Esophagus squamous epithelium (tissue), 5 donors: ENCODE measurements at places on chromosomes 12 and 14. TPM values are rescaled to one million over a fixed set of nuclear protein-coding genes. Genes with fewer than 3 reads are reported as not detected.

The CACNB3 gene
- 13.7 TPM for total RNA-seq

The RNF212B gene
- not detected for total RNA-seq

The CYP46A1 gene
- total RNA-seq, result not detected

The SPTB gene
- total RNA-seq, result 0.35 TPM

The RPGRIP1 gene
- total RNA-seq, result not detected

The OR6C1 gene
- not detected for total RNA-seq

DNA sequence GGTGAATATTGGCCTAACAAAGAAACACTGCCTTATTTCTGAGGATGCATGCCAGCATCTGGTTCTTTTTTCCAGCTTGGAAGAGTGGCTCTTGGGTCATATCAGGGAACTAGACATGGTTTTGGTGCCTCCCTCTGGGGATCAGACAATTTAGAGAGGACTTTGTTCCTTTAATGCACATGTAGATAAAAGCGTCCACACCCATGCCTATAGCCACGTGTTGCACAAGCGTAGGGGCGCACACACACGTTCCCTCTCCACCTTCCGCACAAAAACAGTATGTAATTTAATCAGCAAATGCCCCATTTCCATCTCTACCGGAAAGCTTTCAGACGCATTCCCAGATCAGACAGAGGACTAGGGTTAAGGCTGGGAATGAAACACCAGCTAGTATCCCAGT, 61.7 kb upstream of the RIC8B start:
- H3K4me3 ChIP-seq, result no peak overlapping the region
- H3K4me1 ChIP-seq, result no peaks in the 10 kb centered on the region
- no peak for DNase-seq
- H3K27ac ChIP-seq, result no peak overlapping the region
- H3K36me3 ChIP-seq, result no peaks in the 10 kb centered on the region
- H3K27me3 ChIP-seq, result peaks cover 43% of the 10 kb centered on the region

DNA sequence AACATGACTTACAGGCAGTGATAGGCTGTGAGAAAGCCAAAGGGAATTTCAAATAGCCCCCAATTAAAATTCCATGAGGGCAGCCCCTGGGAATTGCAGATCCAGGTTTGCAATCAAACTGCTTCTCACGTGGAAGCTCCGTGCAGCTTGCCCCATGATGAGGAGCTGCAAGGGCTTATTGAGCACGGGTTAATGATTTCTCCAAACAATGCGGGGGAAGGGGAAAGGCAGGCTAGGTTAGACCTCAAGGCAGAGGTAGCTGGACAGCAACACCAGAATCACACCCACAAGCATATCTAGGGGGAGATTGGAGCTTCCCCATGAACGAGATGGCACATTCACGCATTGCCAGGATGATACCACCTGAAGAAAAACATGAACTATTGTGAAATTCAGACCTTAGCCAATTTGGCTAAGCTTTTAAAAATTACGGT, 5.0 kb upstream of the DUSP6 start:
- DNase-seq, result no peak
- peaks cover 43% of the 10 kb centered on the region for H3K4me1 ChIP-seq
- no peaks in the 10 kb centered on the region for H3K27me3 ChIP-seq
- H3K4me3 ChIP-seq, result no peak overlapping the region
- no peaks in the 10 kb centered on the region for H3K36me3 ChIP-seq
- no peak overlapping the region for H3K27ac ChIP-seq

DNA sequence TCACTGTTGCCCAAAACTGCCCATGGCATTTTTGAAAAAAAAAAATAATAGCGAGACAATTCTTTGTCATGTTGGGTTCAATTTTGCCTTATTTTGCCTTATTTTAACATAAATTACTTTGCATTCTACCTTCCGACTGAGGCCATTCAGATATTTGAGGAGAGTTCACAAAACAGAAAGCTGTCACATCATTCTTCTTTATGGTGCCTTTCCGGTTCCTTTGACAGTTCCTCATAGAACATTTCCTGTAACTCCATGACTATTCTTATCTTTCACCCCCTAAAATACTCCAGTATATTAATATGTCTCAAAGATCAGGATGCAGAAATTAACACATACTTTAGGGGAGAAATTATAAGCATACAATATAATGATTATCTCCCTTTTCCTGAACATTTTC, 476.7 kb downstream of the NOVA1 start:
- no peak overlapping the region for H3K27ac ChIP-seq
- DNase-seq, result no peak
- no peaks in the 10 kb centered on the region for H3K36me3 ChIP-seq

DNA sequence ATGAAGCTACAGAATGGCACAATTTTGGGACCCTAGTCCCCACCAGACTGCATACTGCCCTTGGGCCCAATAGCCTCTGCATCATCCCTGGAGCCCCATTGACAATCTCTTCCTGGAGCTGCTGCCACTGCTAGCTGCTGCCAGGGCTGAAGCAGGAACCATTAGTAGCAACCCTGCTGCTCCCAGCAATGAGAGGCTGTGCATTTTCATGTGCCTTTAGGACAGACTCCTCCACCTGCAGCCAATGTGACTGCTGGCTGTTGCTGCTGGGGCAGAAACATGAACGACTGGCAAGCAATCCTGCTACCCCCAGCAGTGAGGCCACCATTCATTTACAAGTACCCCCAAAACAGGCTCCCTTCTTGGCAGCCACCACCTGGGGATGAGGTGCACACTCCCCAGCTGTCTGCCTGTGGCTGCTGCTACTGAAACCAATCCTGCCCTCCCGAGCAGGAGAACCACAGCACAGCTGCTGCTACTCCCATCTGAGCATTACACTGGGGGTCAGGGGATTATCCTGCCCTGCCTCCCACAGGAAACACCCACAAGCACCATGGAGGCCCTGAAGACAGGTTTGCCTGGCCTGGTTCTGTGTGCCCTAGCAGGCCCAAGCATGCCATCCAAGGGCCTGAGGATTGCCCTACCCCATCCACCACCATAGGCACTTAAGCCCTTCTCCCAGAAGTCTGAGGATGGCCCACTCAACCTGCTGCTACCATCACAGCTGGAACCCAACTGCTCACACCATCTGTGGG, 181.0 kb downstream of the MYRFL start:
- no peak for DNase-seq
- no peak overlapping the region for H3K27ac ChIP-seq
- H3K36me3 ChIP-seq, result no peaks in the 10 kb centered on the region
- H3K27me3 ChIP-seq, result no peaks in the 10 kb centered on the region
- H3K4me3 ChIP-seq, result no peak overlapping the region

DNA sequence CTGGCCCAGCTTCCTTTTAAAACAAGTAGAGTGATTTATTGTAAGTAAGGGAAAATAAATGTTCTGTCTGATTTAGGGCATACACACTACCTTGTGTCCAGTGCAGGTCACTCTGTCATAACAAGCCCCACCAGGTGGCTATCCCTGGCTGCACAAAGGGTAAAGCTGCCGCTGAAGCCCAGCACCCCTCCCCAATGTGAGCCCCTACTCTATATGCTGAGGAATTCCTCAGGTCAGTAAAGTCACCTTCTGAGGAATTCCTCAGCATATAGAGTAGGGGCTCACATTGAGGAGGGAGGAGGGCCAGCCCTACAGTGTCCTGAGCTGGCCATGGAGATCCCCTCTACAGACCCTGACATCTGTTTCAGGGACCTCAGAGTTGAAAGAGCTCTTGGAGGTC, 67.2 kb downstream of the TBC1D30 start:
- H3K27me3 ChIP-seq, result no peaks in the 10 kb centered on the region
- no peak for DNase-seq
- H3K4me3 ChIP-seq, result no peak overlapping the region

DNA sequence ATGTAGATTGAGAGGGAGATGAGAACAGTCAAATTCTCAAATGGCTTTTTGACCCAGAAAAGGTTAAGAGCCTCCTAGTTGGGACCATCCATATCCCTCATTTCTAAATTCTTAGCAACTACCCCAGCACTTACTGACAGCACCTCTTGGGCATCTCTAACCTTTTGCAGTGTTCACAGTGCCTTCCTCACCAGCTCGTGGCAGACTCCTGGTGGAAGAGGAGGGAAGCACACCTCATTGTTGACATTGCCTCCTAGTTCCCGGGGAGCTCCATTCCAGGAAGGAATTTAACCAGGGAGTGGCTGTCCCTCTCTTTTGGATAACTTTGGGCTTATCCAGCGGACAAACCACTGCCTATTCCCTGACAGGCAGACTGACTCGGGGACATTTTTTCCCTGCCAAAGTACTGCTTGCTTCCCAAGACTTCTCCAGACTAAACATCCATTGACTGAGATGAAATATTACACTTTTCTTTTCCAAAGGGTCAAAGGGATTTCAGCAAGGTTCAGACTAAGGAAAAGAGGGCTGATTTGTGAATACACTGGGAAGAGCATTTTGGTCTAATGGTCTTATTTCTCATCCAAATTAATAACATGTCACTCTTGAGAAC, 9.0 kb upstream of the OR6J1 start:
- DNase-seq, result no peak
- no peak overlapping the region for H3K4me3 ChIP-seq
- no peaks in the 10 kb centered on the region for H3K27me3 ChIP-seq

- no peak for DNase-seq
- H3K36me3 ChIP-seq, result no peaks in the 10 kb centered on the region
- H3K27ac ChIP-seq, result peak overlapping the region; percentile 70
These were observed 256.7 kb upstream of the PLEKHG7 start for GRCh38 chr12:92446083-92446460.

- no peak overlapping the region for H3K4me3 ChIP-seq
- no peaks in the 10 kb centered on the region for H3K4me1 ChIP-seq
- no peaks in the 10 kb centered on the region for H3K27me3 ChIP-seq
- no peak for DNase-seq
- H3K36me3 ChIP-seq, result no peaks in the 10 kb centered on the region
- H3K27ac ChIP-seq, result no peak overlapping the region
These were observed 245.9 kb downstream of the CACNA1C start for GRCh38 chr12:2298556-2299200.

- no peak for DNase-seq
- H3K4me1 ChIP-seq, result peaks cover 11% of the 10 kb centered on the region
- H3K27me3 ChIP-seq, result no peaks in the 10 kb centered on the region
- H3K27ac ChIP-seq, result no peak overlapping the region
These were observed 73.2 kb downstream of the HSD17B6 start for GRCh38 chr12:56836317-56836716.

- no peak overlapping the region for H3K27ac ChIP-seq
- no peak for DNase-seq
- no peaks in the 10 kb centered on the region for H3K36me3 ChIP-seq
- H3K4me1 ChIP-seq, result peaks cover 6% of the 10 kb centered on the region
- H3K27me3 ChIP-seq, result peaks cover 5% of the 10 kb centered on the region
- H3K4me3 ChIP-seq, result no peak overlapping the region
These were observed 355.5 kb downstream of the DPF3 start for GRCh38 chr14:72538387-72538786.

GRCh38 chr14:61876362-61877034, 114.3 kb downstream of the SNAPC1 start:
- H3K36me3 ChIP-seq, result no peaks in the 10 kb centered on the region
- H3K27me3 ChIP-seq, result peaks cover 51% of the 10 kb centered on the region
- H3K27ac ChIP-seq, result no peak overlapping the region
- H3K4me3 ChIP-seq, result no peak overlapping the region
- H3K4me1 ChIP-seq, result no peaks in the 10 kb centered on the region
- DNase-seq, result no peak

DNA sequence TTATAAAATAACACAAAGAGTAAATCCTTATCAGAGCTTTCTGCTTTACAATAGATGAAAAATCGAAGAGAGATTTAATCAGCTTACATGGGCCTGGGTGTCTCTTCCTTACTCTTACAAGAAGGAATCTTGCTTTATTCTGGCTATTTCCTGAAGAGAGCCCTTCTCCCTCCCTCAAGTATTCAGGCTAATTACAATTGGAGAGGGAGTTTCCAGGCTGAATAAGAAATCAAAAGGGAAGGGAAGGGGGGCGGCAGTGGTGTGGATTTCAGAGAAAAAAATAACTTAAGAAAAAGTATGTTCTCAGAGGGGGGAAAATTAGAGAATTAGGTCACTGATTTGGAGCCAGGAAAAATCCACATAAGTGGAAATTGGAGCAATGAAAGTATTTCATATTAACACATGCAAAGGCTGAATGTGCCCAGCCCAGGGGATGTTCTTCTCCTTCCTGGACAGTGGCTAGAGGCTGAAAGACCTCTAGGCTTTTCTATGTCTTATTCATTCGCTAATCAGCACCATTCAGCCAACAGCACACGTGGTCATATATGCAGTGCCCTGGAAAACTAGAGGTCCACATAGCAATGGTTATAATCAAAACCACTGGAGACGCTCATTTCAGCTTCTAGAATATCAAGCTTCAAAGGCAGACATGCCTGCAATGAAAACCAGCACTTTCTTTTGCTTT, 158.9 kb upstream of the BTG1 start:
- H3K4me3 ChIP-seq, result no peak overlapping the region
- H3K36me3 ChIP-seq, result no peaks in the 10 kb centered on the region

DNA sequence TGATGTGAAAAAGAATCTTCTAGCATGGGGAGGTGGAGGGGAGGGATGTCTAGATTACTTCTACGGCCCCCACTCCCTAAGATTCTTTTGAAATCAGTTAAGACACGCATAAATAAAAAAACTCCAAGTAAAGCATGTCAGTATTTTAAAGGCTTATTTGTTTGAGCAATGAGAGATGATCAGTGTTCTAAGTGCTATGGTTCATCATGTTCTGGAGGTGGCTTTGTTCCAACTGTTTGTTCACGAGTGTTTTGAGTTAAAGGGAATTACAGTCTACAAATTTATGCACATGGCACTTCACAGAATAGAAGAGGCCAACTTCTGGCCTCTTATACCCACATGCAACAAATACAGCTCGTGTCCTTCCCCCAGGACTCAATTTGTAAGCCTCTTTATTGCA, 394.9 kb downstream of the RAD51B start:
- no peak for DNase-seq
- no peak overlapping the region for H3K27ac ChIP-seq
- H3K27me3 ChIP-seq, result no peaks in the 10 kb centered on the region
- no peak overlapping the region for H3K4me3 ChIP-seq

- peaks cover 57% of the 10 kb centered on the region for H3K4me1 ChIP-seq
- peak overlapping the region; percentile 12 for H3K4me3 ChIP-seq
- DNase-seq, result no peak
- H3K27ac ChIP-seq, result peak overlapping the region; percentile 71
- H3K36me3 ChIP-seq, result no peaks in the 10 kb centered on the region
These were observed 94.3 kb downstream of the RFLNA start for GRCh38 chr12:124389138-124389724.

DNA sequence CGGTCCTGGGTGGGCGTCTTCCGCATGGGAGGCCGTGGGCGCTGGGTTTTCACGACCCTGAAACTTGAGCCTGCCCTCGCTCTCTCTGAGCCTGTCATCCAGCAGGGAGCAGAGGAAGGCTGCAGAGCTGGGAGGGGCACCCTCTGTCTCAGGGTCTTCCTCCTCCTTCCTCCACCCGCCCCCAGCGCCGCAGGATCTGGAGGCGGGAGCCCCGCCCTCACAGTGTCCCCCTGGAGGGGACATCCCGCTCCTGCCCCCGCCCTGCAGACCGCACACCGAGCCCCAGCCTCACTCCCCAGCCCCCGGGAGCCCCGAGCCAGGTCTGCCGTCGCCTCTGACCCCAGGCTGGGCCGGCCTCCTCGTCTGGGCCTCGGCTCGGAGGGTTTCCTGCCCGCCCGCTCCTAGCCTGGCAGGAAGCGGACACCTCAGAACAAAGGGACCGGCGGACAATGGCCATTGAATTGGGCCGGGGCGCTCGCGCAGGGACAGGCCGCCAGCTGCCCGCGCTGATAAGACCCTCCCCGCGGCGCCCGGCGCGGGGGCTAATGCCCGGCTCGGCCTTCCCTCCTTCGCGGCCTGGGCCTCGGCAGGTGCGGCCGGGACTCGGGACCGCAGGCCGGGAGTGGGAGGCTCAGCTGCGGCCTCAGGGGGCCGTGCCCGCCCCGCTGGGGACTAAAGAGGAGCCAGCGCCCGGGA, 15.3 kb upstream of the NUDT14 start:
- peak overlapping the region; percentile 53 for H3K4me3 ChIP-seq
- H3K4me1 ChIP-seq, result peaks cover 22% of the 10 kb centered on the region
- H3K27ac ChIP-seq, result peak overlapping the region; percentile 39
- H3K36me3 ChIP-seq, result no peaks in the 10 kb centered on the region

- H3K36me3 ChIP-seq, result no peaks in the 10 kb centered on the region
- H3K27ac ChIP-seq, result no peak overlapping the region
These were observed 86.5 kb downstream of the FOXA1 start for GRCh38 chr14:37508503-37508902.
